ENCODE measurements at places on chromosomes 3 and 15.

DNA sequence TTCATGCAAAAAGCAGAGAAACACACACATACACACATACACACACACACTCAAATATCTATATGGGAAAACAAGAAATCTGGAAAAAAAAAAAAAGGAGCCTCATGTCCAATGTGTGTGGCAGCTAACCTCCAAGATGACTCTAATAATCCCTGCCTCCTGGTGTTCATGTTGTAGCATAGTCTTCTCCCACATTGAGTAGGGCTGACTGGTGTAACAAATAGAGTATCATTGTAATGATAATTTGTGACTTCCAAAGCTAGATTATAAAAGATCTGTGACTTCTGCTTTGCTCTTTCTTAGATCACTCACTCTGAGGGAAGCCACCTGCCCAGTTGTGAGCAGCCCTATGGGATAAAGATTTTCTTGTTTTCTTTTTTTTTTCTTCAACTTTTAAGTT lies 130.9 kb upstream of the TNIK start:
- DNase-seq: no peak

GRCh38 chr3:143139762-143140161 lies 20.2 kb downstream of the CHST2 start:
- no peak for DNase-seq

- DNase-seq: no peak
Observed at GRCh38 chr3:112786002-112786590, 60.6 kb downstream of the CD200R1L start.

GRCh38 chr3:149646181-149646766 lies 11.6 kb downstream of the WWTR1 start:
- DNase-seq: no peak

DNA sequence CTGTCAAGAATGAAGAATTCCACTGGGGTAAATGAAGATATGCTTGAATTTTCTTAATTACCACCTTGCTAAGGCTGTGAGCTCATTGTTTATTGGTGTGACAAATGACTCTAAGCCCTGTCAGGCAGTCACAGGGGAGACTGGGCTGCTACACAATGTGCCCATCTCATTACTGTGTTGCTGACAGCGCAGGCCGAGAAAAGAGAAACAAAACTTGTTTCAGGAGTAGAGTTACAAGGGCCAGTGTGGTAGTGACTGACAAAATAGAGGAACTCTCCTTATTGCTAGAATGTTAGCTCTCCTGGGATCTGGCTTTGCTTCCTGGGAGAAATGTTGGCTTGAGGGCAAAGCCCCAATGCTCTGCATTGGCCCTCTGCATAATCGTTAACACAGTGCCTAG lies 130.4 kb upstream of the CRBN start:
- DNase-seq: no peak

All from activated T-helper 1 cell treated with anti-CD3 and anti-CD28 coated beads, Interleukin-2, amount 50 U/mL, for 16 hours (primary cell).